ENCODE measurements at places on chromosomes 3 and 15.

DNA sequence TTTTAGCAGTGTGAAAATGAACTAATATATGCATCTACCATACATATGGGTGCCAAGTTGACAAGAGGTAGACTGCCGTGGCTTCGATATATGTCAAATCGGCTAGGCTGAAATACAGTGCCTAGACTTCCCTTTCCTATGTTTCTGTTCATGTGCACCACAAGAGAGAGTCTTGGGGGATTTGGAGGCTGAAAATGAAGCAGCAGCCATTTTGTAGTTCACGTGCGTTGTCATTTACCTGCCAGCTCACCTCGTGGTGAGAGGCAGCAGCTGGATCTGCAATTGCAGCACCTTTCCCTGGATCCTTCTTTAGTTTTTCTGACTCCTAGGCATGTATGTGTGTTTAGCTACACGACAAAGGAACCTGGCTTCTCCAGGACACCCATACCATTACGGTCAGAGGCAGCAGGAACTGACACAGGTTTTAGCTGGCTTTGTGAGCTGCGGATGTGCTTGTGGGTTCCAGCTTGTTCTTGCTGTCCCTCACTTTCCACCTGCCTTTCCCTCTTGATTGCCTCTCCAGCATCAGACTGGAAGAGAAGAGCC lies 40.5 kb upstream of the SIAH2 start:
- H3K27me3 ChIP-seq, result no peaks in the 10 kb centered on the region
- no peak for DNase-seq
- no peak overlapping the region for H3K27ac ChIP-seq
- H3K4me1 ChIP-seq, result no peaks in the 10 kb centered on the region

GRCh38 chr3:69095636-69096035 lies 10.9 kb downstream of the ARL6IP5 start:
- peaks cover 10% of the 10 kb centered on the region for H3K36me3 ChIP-seq
- H3K4me3 ChIP-seq, result no peak overlapping the region
- peak overlapping the region; percentile 70 for H3K27ac ChIP-seq
- DNase-seq, result no peak
- peaks cover 16% of the 10 kb centered on the region for H3K4me1 ChIP-seq

DNA sequence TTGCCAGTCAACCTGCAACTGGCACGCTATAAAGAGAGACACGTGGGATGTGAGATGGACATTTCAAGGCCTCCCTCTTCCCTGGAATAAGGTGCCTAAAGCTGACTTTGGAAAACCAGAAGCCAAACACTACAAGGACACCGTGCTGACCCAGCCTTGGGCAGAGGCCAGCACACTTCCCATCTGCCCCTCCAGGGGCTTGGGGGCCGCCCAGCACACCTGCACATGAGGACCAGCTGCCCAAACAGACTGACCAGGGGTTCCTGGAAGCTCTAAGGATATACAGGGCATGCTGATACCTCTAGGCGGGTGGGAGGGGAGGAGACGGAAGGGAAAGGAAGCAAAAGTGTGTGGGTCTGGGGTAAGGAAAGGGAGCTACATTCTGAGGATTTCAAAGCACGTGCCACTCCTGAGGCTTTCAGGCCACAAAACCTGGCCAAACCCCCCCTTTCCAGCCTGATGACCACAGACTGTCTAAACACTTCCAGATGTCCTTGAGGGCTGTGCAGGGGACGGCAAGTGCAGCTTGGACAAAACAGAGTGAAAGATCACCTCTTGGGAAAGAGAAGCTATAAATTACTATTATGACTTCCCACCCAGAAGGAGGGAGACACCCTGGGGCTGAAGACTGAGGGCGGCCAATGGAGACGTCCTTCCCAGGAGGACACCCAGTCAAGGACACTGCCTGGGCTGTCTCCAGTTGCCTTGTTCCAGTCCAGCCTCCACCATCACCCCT lies 57.9 kb downstream of the ADCY5 start:
- H3K4me3 ChIP-seq, result no peak overlapping the region
- DNase-seq, result no peak
- peaks cover 42% of the 10 kb centered on the region for H3K27me3 ChIP-seq
- H3K27ac ChIP-seq, result no peak overlapping the region
- H3K36me3 ChIP-seq, result no peaks in the 10 kb centered on the region

DNA sequence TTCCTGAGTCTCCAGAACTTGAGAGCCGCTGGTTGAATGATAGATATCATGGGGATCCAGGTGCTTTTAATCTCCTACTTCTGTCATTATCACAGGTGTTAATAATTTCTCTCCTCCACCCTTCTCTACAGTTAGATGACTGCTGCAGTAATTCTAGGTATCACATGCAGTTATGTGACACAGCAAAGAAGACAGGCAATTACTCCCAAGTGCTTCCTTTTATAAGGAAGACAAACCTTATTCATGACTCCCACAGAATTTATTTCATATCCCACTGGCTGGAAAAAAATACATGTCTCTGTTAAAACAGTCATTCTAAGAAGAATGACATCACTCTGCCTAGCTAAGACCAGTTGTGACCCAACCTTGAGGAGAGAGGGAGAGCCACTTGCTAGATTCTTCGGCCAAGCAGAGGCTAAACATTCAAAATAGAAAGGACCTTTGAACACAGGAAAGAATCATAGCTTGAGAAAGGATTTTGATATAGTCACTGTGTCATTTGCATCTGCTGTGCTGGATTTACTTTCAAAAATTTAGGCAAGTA lies 500.6 kb downstream of the SI start:
- no peak overlapping the region for H3K27ac ChIP-seq
- no peak for DNase-seq
- no peak overlapping the region for H3K4me3 ChIP-seq

DNA sequence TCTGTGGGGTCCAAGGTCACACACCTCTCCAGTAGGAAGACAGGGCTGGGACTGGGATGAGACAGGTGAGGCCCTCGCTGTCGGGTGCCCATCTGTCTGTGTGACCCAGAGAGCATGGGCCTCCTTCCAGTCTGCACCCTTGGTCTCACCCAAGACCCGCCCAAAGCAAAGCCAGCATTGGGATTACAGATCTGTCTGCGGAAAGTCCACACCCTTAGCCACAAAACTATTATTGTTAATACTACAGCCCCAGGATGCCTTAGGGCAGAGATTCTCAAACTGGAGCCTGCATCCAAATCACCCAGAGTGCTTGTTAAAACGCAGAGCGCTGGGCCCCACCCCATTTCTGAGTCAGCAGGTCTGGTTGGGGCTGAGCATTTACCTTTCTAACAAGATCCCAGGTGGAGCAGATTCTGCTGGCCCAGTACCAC lies 58.5 kb upstream of the ZNF148 start:
- DNase-seq, result no peak
- H3K4me3 ChIP-seq, result no peak overlapping the region
- no peaks in the 10 kb centered on the region for H3K36me3 ChIP-seq
- no peaks in the 10 kb centered on the region for H3K27me3 ChIP-seq
- no peaks in the 10 kb centered on the region for H3K4me1 ChIP-seq

- no peak overlapping the region for H3K4me3 ChIP-seq
- peaks cover 24% of the 10 kb centered on the region for H3K4me1 ChIP-seq
Observed at GRCh38 chr15:33131552-33132232, 62.8 kb downstream of the FMN1 start.

- peaks cover 9% of the 10 kb centered on the region for H3K4me1 ChIP-seq
- DNase-seq, result no peak
- H3K27me3 ChIP-seq, result no peaks in the 10 kb centered on the region
- no peaks in the 10 kb centered on the region for H3K36me3 ChIP-seq
Observed at GRCh38 chr3:56336023-56336422, 132.2 kb downstream of the ERC2 start.

GRCh38 chr3:105427332-105427731 lies 60.6 kb downstream of the ALCAM start:
- no peak overlapping the region for H3K27ac ChIP-seq
- no peak for DNase-seq
- H3K36me3 ChIP-seq, result no peaks in the 10 kb centered on the region
- no peak overlapping the region for H3K4me3 ChIP-seq

- H3K36me3 ChIP-seq, result no peaks in the 10 kb centered on the region
- no peak overlapping the region for H3K27ac ChIP-seq
- DNase-seq, result no peak
- peaks cover 1% of the 10 kb centered on the region for H3K27me3 ChIP-seq
Observed at GRCh38 chr3:183468424-183468823, 40.0 kb upstream of the MCF2L2 start.

DNA sequence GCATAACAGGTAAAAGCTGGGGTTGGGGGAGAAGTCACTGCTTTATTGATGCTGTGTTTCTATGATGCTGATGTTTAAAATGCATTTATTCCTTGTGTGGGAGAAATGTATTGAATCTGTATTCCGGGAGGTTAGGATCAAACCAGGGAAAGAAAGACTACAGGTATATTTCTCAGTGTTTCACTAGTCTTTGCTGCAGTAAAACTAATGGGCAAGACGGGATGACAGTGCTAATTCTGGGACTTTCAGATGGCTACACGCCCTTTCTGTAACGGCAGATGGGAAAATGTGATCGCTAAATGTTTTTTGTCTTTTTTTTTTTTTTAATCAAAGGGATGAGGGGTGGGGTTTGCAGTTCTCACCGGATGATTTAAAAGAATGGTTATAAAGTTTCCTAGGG lies 393 bp downstream of the CNTN6 start:
- DNase-seq, result no peak
- peaks cover 34% of the 10 kb centered on the region for H3K4me1 ChIP-seq
- H3K27ac ChIP-seq, result peak overlapping the region; percentile 74
- H3K4me3 ChIP-seq, result peak overlapping the region; percentile 65
- H3K36me3 ChIP-seq, result peaks cover 7% of the 10 kb centered on the region
- H3K27me3 ChIP-seq, result no peaks in the 10 kb centered on the region

- no peaks in the 10 kb centered on the region for H3K36me3 ChIP-seq
- peaks cover 12% of the 10 kb centered on the region for H3K4me1 ChIP-seq
- H3K27ac ChIP-seq, result no peak overlapping the region
Observed at GRCh38 chr15:37368961-37369360, 268.6 kb upstream of the MEIS2 start.

- no peak overlapping the region for H3K27ac ChIP-seq
- no peak for DNase-seq
- no peaks in the 10 kb centered on the region for H3K27me3 ChIP-seq
- H3K36me3 ChIP-seq, result peaks cover 2% of the 10 kb centered on the region
- no peak overlapping the region for H3K4me3 ChIP-seq
- peaks cover 18% of the 10 kb centered on the region for H3K4me1 ChIP-seq
Observed at GRCh38 chr15:28986108-28986507, 100.3 kb downstream of the APBA2 start.

DNA sequence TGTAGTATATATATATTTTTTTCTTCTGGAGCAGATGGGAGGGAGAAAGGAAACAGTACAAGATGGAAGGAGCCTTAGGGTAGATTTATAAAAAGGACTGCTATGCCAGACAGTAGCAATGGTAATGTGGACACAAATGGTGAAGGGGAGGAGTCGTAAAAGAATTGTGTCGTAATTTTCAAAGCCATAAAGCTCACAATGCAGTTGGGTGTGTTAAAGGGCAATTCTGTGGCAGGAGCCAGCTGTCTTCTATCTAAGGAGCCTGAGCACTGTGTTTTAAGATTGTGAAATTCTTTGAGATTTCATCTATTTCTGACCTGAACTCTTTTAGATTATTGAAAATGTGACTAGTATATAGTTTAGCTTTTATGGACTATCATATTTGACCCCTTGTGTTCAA lies 58.9 kb downstream of the CNOT10 start:
- peaks cover 43% of the 10 kb centered on the region for H3K36me3 ChIP-seq
- DNase-seq, result no peak
- H3K4me3 ChIP-seq, result no peak overlapping the region
- no peak overlapping the region for H3K27ac ChIP-seq

DNA sequence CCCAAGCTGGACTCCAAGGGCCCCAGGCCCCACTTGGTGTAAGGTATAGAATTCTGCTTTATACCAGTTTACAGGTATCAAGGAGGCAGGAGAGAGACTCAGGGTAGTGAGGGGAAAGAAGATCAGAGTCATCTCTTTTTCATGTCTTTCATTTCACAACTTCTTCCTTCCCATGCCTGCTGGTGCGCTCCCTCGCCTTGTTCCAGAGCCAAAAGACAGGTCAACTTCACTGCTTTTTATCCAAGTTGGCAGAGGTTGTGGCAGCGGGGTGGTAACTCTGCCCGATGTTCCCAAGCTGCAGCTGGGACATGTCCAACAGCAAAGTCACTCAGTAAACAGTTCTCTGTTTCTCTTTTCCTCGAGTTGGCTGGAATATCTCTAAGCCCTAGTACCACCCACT lies 86.3 kb upstream of the TCF12 start:
- peaks cover 29% of the 10 kb centered on the region for H3K4me1 ChIP-seq
- no peak for DNase-seq
- H3K36me3 ChIP-seq, result no peaks in the 10 kb centered on the region
- no peaks in the 10 kb centered on the region for H3K27me3 ChIP-seq

GRCh38 chr15:63369781-63370180 lies 11.9 kb downstream of the CA12 start:
- H3K4me1 ChIP-seq, result peaks cover 8% of the 10 kb centered on the region
- no peak for DNase-seq
- H3K27ac ChIP-seq, result no peak overlapping the region

Measured in mesothelial cell of epicardium (in vitro differentiated cells).